Fibroblast of mammary gland (primary cell): ENCODE measurements at places on chromosomes 16 and 17.

DNA sequence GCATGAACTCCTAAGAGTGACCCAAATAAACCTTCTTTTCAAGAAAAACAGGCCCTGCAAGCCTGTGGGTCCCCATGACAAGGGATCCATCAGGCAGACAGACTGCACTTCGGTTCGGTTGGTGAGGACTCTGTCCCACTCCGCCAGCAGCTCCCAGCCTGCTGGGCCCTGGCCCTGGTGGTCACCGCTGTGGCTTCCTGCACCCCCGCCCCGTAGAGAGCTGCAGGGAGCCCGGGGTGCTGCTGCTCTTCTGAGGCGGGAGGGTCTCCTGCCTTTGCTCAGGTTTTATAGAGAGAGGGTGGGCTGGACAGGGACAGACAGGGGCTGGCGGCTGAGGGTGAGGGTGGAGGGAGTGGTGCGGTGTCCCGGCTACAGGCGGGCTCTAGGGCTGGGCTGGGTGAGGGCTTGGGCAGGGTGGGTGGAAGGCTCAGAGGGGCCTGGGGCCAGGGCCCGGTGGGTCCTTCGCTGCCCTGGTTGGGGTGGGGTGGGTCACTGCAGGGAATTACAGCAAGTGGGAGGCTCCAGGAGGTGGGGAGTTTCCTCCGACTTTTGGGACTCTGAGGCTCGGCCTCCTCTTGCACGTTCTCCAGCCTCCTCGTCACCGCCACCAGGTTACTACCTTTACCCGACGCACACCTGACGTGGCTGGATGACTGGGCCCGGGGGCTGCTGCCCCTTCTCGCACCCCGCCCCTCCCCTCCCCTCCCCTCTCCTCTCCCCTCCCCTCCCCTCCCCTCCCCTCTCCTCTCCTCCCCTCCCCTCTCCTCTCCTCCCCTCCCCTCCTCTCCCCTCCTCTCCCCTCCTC, 90.2 kb upstream of the CBX4 start:
- no peak for DNase-seq

DNA sequence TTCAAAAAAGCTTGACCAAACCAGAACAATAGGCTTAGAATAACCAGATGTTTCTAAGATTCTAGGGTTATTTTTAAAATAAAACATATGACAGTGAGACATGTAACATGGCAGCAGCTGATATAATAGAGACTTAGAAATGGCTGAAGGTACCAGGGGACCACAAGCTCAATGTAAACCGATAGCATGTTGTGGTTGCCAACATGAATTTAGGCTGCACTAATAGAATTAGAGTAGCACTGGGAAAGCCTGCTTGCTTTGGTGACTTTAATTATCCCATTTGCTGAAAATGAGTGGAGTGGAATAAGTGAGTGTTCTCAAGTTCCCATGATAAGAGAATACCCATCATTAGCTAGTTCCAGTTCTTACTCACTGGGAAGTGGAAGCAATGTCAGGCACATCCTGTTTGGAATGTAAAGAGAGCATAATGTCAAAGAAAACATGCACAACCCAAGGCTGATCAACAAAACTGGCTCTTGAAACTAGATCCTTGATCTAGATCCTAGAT, 621.2 kb upstream of the CDH5 start:
- DNase-seq, result no peak

DNA sequence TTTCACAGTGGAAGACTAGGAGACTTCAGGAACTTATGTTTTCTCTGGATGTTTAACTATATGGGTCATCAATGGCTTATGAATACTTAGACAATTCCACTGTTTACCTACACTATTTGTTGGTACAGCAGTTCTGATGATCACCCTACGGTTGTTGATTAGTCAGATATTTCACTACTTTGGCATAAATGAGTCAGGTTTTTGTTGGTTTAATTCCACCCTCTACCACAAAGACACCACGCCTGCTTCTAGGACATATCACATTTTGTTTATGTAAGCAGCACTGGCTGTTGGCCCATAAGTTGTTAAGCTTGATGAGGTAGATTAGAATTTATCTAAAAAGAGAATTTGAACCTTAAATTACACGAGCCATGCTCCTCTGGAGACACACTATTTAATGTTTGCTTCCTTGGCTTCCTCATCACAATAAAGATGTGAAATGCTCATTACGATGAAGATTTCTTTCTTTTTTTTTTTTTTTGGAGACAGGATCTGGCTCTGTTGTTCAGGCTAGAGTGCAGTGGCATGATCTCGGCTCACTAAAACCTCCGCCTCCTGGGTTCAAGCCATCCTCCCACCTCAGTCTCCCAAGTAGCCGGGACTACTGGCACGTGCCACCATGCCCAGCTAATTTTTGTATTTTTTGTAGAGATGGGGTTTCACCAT, 4.3 kb downstream of the GDE1 start:
- DNase-seq, result peak; percentile 86

GRCh38 chr17:63819585-63820537, 7.4 kb upstream of the PSMC5 start:
- DNase-seq, result no peak

DNA sequence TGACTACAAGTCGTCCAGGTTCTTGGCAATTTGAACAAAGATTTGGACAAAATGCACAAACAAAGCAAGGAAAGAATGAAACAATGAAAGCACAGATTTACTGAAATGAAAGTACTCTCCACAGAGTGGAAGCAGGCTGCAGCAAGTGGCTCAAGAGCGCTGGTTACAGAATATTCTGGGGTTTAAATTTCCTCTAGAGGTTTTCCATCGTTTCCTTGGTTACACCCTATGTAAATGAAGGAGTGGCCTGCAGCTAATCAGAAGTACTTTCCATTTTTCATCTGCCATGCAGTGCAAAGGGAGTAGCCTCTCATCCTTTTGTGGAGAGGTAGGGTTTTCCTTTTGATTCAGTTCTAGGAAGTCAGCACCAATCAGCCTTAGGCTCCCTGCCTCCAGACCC, 11.8 kb downstream of the STXBP4 start:
- no peak for DNase-seq

DNA sequence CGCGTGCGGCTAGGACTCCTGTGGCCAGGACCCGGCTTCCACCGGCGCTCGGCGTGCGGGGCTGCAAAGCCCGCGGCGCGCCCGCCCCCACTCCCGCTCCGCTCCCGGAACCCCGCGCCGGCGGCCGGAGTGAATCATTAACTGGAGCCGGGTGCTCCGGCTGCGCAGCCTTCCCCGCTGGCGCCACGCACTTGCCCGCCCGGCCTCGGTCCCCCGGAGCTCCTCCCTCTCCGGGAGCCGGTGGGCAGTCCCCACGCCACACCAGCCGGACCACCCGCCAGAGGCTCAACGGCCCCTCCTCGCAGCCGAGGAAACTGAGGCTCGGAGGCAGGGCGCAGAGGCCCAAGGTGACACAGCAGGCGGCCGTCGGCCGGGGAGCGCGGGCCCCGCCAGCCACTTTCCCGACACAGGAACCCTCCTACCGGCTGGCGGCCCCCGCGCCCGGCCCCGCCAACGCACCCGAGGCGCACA, 580 bp downstream of the BCAR1 start:
- no peak for DNase-seq

DNA sequence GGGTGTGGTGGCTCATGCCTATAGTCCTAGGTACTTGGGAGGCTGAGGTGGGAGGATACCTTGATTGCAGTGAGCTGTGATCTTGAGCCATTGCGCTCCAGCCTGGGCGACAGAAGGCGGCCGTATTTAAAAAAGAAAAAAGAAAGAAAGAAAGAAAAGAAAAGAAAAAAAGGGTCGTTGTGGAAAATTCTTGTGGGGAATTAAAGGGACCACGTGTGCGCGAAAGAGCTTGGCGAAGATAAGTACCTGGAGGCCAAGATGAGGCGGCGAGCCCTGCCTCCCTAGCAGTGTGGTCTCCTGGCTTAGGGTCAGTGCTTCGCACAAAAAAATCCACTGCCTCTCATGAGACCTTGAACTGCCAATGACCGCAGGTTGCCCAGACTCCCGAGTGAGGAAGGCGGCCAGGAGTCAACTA, 728 bp upstream of the NMT1 start:
- DNase-seq, result no peak

DNA sequence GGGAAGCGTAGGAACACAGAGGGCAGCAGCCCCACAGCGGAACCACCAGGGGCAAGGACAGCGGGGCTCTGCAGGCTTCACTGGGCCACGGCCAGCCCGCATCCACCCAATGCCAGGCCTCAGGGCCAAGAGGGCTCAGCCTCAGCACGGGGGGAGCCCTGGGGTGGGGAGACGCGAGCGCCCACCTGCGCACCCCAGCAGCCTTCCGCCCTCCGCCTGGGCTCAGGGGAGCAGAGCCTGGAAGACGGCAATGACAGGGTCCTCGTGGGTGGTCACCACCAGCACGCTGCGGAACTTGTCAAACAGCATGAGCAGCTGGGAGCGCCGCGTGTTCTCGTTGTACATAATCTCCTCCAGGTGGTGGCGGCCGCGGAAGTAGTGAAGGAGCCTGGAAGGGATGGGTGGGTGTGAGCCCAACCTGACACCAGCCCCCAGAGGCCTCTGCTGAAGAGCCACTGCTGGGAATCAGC, 8.5 kb downstream of the MPG start:
- DNase-seq, result no peak

DNA sequence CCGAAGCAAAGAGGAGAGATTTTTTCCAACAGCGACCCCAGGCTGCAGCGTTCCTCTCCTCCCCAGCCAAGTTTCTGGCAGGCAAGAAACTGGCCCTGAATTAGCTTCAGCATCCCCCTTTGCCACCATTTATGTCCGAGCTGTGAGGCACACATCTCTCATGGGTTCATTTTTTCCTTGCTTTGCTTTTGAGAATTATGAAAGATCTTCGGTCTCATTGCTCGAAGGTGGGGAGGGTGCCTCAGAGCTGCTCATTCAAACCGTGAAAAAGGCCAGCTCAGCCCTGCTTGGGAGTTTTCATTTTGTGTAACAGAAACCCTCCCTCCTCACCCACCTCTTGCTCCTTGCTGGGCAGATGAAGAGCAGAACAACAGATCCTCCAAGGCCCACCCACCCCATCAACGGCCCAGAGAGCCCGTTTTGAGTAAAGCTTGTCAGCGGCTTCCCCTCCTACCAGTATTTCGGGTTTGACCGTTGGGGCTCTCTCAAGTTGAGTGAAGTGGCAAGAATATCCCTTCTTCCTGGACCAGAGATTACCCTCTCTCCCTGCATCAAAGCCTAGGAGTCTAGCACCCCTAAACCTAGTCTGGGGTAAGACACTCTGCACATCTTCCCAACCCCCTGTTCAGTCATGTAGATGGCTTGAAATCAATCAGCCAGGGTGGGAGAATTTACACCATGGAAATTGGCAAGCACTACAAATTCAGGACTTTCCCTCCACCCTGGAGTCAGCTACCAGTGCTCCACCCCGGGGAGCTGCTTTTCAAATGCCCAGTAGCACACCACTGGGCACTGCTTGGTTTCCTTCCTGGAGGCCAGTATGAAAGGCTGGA, 1.8 kb downstream of the CCR7 start:
- DNase-seq, result no peak

DNA sequence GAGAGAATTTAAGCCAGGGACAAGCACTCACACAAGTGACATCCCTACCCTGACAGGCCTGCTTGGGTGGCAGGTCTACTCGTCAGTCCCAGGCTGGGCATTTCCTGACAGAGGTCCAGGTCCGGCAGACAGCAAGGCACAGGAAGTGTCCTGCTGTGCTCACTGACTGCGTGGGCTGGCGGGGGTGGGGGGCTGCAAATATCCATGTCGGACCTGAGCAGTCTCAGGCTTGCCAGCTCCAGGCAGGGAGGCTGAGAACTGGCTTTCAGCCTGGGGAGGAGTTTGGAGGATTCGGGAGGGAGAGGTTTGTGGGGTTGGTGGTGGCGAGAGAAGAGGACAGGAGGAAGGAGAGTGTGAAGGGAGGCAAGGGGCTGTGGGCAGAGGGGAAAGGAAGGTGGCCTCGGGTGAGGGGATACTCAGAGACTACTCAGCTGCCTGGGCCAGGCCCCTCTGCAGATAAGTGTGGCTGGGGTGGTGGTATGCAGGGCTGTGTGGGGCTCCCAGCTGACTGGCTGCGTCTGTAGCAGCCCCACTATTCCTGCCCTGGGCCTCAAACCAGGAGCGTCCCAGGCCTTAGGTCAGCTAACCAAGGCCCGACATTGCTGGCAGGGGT, 7.8 kb downstream of the HIC1 start:
- DNase-seq, result no peak

GRCh38 chr17:21397341-21398190, 21.4 kb downstream of the KCNJ12 start:
- DNase-seq, result peak; percentile 71

- peak; percentile 96 for DNase-seq
Observed at GRCh38 chr17:4678448-4679026, 25.4 kb downstream of the PELP1 start.
